Breast epithelium (tissue), 4 donors: ENCODE measurements at places on chromosomes 2 and 18. TPM values are rescaled to one million over a fixed set of nuclear protein-coding genes. Genes with fewer than 3 reads are reported as not detected.

The ZSWIM2 gene
- not detected for total RNA-seq

The CAPN14 gene
- 0.16 TPM for total RNA-seq

The RTTN gene
- total RNA-seq = 35.0 TPM

The RNF138 gene
- 20.0 TPM for total RNA-seq

The FN1 gene
- total RNA-seq = 102 TPM

The GAL3ST2 gene
- total RNA-seq = 2.6 TPM

The ZNF804A gene
- 0.29 TPM for total RNA-seq

The REG3G gene
- not detected for total RNA-seq

The IFIH1 gene
- total RNA-seq = 9.6 TPM

The OTOS gene
- not detected for total RNA-seq

The GREB1L gene
- 8.9 TPM for total RNA-seq

The SERPINB7 gene
- not detected for total RNA-seq

GRCh38 chr18:7273301-7273921 is 42.5 kb downstream of the LRRC30 start:
- DNase-seq = no peak

DNA sequence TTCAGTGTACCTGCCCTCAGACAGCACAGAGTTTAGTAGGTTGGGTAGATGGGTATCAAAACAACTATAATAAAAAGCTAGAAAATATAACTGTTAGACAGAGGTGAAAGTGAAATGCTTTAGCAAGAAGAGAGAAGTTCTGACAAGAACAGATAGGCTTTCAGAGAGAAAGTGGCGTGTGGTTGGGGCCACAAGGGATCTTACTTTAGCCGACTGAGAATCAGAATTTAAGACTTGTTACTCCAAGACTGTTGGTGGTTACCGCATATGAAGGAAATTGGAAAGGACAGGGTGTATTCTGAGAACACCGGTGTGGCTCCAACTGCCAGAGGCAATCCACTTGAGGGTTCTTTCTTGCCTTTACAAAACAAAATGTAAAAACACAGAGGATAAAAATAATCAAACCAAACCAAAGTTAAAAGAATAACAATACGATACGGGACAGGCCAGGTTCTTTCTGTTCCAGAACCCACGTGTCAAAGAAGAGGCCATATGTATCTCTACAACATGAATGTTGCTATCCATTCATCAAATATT is 44.4 kb upstream of the AGPS start:
- DNase-seq = no peak

GRCh38 chr2:166041613-166042012 is 86.2 kb downstream of the SCN1A start:
- DNase-seq = no peak

- no peak for DNase-seq
Measured at GRCh38 chr2:158205215-158205614, 103.5 kb downstream of the UPP2 start.

- DNase-seq = no peak
Measured at GRCh38 chr2:219689676-219690628, 62.5 kb downstream of the SLC4A3 start.

DNA sequence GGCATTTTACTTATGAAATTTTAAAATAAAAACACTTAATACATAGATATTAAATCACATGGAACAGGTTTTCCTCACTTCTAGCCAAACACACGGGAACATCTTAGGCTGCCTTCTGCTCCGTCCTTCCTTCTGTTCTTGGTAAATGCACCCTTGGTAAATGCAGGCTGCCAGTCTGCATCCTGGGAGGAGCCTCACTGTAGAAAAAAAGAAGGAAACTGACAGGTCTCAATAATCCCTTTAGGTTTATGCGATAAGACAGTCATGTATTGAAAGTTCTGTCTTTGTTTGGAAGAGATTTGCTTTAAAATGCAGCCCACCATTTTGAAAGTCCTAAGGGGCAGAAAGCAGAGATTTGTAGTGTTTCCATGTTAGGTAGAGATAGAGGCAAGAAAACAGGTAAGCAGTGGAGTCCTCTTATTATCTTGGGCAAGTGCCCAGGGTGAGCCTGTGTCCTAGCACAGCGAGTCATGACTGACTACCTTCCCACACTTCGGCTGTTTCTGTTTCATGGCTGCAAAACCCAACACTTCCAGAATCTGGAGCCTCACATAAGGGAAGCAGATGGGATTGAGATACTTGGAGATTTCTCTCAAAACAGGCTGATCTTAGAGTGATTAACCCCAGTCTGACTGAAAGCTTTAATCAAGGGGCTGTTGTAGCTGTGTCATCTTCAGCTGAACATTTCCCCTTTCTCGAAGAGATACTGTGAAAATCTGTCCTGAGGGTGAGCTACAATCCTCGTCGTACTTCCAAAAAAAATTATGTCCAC is 131.4 kb upstream of the MAP3K20 start:
- DNase-seq = no peak

- DNase-seq = no peak
Measured at GRCh38 chr2:223114170-223114569, 62.2 kb downstream of the KCNE4 start.

DNA sequence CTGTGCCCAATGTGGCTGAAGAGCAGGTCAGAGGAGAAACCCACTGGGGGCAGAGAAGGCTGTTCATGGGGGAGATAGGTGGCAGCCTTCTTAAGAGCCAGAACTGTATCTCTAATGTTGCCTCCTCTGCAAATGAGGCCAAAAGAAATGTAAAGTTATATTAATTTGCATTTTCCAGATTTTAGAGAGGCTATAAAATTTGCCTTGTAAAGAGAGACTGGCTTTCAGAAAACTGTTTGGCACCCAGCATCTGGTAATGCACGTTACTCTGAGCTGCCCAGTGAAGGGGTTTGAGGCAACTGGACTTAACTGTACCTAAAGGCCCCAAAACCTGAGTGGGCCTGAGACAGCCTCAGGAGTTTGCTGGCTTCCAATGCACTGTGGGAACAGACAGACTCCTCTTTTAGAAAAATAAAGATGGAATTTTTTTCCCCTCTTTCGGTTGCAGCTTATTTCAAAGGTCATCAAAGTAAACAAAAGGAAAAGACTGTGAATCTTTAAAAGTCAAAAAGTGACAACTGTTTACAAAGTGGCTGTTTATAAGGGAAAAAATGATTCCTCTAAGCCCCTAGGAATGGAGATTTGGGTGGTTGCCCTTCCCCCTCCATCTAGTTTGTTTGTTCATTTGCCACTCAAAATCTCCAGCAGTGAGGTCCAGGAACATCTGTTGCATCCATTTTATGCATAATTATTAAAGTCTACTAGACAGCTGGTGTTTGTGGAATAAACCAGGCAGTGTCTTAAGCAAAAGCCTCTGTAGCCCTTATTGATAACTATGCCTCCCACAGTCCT is 132.2 kb upstream of the ZFP36L2 start:
- no peak for DNase-seq

GRCh38 chr2:10467401-10467800 is 19.3 kb upstream of the ODC1 start:
- no peak for DNase-seq

- DNase-seq = no peak
Measured at GRCh38 chr2:162449471-162449870, 105.5 kb downstream of the GCA start.

GRCh38 chr18:27164905-27165304 is 20.2 kb downstream of the CHST9 start:
- DNase-seq = no peak

GRCh38 chr2:60746318-60746717 is 9.8 kb upstream of the PAPOLG start:
- no peak for DNase-seq

DNA sequence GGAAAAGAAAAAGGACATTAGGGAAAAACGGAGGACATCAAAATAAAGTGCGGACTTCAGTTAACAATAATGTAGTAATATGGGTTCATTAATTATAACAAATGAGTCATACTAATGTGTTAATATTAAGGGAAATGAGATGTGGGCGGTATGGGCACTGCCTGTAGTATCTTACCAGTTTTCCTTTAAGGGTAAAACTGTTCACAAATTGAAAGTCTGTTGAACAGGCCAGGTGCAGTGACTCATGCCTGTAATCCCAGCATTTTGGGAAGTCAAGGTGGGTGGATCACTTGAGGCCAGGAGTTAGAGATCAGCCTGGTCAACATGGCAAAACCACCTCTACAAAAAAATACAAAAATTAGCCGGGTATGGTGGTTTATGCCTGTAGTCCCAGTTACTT is 56.8 kb upstream of the PMAIP1 start:
- DNase-seq = no peak

- no peak for DNase-seq
Measured at GRCh38 chr2:116922414-116922813, 892.1 kb upstream of the DDX18 start.

- DNase-seq = no peak
Measured at GRCh38 chr18:74895686-74896085, 298.0 kb downstream of the ZNF407 start.

- no peak for DNase-seq
Measured at GRCh38 chr2:11744631-11745394, 1.6 kb upstream of the LPIN1 start.
